ENCODE measurements at places on chromosomes 6 and 20.

DNA sequence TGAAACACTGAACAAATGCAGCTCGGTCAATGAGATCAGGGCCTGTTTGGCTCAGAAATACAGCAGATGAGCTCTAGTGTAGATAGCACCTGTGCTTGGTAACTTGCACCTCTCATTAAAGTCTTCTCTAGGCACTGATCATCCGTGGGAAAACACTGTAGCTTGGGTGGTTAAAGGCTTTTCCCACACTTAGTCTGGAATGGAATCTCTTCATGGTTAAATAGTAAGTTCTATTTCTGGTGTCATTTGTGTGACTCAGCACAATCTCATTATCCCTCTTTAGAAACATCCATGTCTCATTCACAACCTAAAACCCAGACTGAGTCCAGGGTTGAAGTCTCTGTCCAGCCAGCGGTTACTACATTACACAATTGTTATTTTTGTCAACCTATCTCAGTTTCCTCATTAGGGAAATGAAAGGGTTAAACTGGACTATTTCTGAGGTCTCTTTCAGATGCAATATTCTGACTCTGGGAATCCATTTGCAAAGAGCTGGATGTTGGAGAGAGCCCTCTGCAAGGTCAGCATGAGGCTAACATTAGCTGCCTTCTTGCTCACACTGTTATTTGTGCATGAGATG lies 125.0 kb downstream of the ZDHHC14 start:
- no peak for DNase-seq

DNA sequence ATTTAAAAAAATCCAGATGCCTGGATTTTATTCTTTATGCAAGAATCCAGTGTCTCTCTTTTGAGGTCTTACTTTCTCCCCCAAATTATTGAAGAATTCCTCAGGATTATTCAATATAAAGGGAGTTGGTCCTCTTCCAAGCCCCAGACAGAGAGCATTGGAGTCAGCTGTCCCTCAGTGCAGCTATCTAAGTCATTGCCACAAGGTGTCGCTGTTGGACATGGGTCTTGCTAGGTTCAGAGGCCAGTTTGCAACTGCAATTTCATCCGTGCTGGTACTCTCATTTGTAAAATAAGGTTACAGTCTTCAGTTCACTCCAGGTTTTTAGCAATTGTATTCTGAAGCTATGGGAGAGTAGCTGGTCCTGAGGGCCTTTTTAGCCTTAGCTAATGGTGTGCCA lies 27.8 kb downstream of the CCN2 start:
- DNase-seq = no peak

DNA sequence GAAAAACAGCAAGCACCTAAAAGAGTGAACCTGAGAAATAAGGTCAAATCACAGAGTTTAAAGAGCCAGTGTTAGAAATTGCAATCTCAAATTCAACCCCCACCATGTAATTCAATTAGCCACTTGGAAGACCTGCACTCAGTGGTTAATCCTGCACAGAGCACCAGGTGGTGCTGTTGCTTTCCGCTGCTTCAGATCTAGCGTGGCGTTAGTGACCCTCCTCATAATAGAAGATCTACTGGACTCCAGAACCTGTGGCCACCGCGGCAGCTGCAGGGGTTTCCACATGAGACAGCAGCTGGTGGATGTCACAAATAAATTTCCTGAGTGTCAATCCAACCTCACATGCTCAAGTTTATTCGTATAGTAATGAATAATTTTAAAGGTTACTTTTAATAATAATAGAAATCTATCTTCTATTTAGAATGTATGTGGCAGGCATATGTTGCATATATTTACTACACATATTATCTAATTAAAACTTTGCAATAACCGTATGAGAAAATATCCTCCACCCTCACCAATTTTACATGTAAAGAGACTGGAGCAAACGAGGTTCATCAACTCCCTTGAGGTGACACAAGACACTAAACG lies 84.4 kb downstream of the SYNE1 start:
- DNase-seq = no peak

GRCh38 chr6:3800850-3801591 lies 48.2 kb upstream of the FAM50B start:
- DNase-seq = no peak

GRCh38 chr20:63070771-63071540 lies 64.2 kb upstream of the BHLHE23 start:
- DNase-seq = no peak

- DNase-seq = no peak
Observed at GRCh38 chr6:39016839-39017546, 31.6 kb upstream of the GLP1R start.

GRCh38 chr20:25277051-25277801 lies 29.3 kb downstream of the PYGB start:
- no peak for DNase-seq

GRCh38 chr6:47083586-47084047 lies 41.5 kb upstream of the ADGRF1 start:
- no peak for DNase-seq

- no peak for DNase-seq
Observed at GRCh38 chr20:50348096-50348495, 157.5 kb downstream of the CEBPB start.

DNA sequence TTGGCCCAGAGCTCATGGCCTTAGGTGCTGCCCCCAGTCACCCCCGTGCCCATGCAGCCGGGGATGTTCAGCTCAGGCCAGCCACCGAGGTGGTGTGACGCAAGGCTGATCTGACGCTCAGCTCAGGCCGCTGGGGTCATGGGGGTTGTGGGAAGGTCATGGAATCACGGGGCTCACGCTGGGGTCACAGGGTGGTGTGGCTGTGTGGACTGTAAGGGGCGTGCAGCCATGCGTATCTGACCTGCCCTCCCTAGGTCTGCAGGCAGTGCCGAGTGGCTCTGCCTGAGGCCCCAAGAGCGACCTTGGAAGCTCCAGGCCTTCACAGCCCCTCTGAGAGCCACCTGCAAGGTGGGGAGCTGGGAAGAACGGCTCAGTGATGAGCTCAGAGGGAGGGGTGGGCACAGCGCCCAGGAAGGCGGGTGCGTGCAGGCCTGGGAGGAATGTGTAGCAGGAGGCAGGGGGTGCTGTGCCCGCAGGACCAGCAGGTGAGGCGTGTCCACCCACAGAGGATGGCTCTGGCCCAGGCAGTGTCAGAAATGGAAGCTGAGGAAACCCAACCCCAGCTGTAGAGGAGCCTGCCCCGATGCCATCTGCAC lies 27.8 kb downstream of the CHRNA4 start:
- no peak for DNase-seq

GRCh38 chr6:31979238-31979898 lies 2.5 kb upstream of the C4A start:
- DNase-seq = no peak

GRCh38 chr6:32847795-32848194 lies 3.9 kb upstream of the PSMB8 start:
- no peak for DNase-seq

DNA sequence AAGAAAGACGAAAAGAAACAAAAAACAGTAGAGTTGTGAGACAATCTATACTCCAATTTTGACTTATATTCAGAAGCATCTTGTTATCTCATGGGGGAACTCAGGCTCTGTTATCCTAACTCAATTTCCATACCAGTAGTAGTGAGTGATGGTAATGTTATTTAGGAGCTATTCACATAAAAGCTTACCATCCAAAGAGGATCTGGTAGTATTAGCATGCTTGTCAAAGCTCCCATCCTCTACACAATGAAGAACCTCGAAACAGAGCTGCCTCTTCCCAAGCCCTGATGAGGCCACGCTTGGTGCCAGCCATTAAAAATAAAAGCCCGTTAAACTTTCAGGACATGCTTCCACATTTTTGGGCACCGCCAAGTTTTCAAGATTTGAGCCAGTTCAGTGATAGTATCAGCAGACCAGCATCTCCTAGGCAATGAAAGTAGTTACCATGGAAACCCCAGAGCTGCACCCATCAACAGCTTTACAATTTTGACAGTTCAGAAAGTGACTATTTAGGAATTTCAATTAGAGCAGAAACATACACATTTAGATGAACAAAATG lies 173.3 kb downstream of the CD83 start:
- no peak for DNase-seq

- DNase-seq = no peak
Observed at GRCh38 chr6:148999929-149000468, 253.2 kb downstream of the UST start.

DNA sequence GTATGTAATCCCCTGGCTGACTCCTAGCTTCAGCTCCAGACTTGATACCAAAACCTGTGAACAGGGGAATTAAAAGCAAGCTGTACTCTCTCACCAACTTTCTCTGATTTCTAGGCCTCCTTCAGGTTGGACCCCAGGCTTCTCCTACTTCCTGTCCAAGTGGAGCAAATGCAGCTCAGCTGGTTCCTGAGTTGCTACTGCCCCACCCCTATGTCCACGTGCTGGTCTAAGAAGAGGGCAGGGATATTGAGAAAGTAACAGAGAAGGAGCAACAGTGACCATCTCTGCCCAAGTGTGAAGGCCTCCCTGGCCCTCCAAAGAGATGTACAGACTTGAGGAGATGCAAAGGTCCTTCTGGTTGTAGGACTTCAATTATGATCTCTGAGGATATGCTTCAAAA lies 188.3 kb upstream of the MCHR2 start:
- no peak for DNase-seq

GRCh38 chr6:169112483-169113320 lies 140.9 kb downstream of the THBS2 start:
- DNase-seq = no peak

DNA sequence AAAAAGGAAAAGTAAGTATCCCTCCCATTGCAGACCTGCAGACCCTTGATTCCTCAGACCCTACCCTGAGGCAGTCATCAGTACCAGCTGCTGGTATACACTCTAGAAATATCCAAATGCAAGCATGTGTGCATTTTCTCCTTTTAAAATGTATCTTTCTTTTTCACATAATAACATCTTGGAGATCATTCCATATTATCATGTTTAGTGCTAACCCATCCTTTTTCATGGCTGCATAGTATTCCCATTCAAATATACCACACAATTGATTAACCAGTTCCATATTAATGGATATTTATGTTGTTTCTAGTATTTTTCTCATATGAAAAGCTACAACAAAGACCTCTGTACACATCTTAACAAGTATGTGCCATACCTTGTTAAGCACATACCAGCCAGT lies 70.8 kb downstream of the BLOC1S5 start:
- DNase-seq = no peak

DNA sequence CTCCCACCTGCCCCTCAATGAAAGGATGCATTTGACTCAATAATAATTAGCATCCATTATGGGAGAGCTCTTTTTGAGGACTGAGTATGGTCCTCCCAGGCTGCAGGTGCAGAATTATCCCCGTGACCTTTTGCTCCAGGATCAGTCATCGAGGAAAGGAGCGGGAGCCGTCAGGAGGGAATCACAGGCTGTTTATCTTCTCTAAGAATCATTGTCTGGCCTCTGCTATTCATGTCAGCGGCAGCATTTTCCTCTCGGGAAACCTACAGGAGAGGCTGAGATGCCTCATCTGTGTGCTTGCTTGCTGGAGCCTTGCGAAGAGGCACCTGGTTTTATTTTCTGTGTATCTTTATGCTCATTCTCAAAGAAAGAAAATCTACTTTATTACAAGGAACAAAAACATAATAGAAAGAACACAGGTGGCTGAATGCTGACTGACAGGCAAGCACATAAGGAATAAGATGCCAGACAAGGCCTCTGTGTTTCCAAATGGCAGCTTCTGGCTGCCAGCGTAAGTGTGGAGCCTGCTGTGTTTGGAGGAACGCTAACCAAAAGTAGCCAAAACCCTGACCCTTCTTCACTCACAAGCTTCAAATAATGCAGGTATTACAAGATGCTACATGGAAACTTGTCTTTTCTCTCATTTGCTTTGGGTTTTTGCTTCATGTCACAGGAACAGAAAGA lies 539.1 kb upstream of the MARCKS start:
- DNase-seq = no peak

- no peak for DNase-seq
Observed at GRCh38 chr6:160032538-160032937, 63.7 kb downstream of the IGF2R start.

DNA sequence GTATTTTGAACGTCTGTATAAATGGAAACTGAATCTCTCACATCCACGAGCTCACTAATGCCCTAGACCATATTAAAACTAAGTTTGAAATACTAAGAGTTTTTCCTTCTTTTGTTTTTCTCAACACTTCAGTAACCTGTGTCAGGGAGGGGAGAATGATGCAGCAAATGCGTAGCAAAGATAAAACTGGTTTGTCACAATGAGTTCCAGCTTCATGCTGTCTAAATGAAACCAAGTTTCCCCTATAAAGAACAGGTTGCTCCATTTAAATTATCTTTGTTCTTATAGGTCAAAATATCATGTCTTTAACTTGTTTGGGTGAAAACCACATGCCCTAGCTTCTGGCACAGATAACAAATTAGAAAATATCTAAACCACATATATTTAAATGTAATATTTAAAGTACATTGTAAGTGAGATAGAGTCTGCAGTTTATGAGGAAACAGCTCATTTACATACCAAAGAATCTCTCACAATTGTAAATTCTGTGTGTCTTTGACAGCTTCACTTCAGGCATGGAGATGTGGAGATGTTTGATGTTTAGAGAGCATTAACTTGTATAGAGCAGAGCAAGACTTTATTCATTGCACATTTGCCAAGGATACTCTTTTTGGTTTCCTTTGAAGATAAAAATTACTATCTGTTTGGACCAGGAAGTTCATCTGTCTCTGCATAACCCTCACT lies 7.3 kb downstream of the TRDN start:
- DNase-seq = no peak

DNA sequence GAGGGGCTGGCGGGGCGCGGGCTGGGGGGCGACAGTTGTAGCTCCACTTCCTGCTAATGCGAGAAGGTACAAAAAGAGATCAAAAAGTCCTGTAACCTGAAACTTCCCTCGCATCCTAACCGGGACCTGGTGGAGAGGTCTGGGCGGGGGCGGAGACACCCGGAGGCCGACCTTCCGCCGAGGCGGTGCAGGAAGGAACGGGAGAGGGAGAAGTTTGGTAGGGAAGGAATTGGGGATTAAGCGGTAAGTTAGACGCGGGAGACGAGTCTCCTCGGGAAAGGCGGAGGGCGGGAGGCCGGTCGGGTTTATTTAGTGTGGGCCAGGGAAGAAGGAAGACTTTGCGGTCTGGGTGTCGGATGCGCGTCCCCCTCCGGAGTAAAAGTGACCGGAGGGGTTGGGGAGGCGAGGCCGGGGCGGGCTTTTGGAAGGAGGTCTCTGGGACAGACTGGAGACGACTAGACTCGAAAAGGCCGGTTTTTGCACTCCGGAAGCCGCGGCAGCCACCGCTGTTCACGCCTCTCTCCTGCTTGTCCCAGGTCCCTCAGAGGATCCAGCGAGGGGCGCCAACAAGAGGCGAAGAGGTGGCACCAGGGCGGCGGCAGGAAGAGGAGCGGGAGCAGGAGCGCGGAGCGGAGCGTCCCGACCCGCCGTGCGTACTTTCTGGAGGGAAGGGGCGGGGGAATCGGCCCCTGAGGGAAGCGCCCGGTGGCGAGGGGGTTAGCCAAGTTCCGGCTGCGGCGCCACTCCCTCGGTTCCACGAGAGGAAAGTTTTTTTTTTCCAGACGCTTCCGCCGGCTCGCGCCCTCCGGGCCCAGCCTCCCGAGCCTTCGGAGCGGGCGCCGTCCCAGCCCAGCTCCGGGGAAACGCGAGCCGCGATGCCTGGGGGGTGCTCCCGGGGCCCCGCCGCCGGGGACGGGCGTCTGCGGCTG lies 734 bp downstream of the TPBG start:
- no peak for DNase-seq

DNA sequence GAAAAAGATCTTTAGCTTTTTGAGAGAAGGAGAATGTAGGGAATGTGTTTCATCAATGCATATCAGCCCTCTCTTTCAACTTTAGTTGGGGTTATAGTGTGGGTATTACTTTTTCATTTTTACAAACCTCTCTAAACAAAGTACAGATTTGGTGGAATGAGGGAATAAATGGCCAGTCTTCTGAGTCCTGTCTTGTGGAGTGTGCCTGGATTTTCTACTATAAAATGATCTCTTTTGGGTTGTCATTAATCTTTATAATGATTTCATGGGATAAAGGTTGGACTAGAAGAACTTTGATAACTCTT lies 209.3 kb downstream of the RNF144B start:
- no peak for DNase-seq
